ENCODE measurements at places on chromosomes 7 and 10.
A peak's percentile ranks its signal among the peaks of the same experiment; 100 is the strongest.

- DNase-seq: no peak
These were observed 14.2 kb upstream of the SVIL start for GRCh38 chr10:29648983-29649268.

DNA sequence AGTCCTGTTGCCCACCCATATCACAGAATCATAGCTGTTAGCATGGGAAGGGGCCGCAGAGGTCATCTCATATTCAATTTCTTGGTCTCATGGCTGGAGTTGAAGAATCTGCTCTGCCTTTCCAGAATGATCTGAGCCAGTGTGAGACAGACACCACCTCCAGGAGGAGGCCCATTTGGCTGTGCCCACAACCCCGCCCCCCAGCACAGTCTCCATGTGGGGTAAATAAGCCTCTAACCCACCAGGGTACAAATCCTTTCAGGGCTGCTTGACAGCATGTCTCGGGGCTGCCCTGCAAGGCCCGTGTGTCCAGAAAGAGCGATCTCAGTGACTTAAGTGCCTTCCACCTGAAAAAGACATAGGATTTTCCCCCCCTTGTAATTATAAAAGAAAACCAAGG, 137.5 kb downstream of the DLG5 start:
- no peak for DNase-seq

DNA sequence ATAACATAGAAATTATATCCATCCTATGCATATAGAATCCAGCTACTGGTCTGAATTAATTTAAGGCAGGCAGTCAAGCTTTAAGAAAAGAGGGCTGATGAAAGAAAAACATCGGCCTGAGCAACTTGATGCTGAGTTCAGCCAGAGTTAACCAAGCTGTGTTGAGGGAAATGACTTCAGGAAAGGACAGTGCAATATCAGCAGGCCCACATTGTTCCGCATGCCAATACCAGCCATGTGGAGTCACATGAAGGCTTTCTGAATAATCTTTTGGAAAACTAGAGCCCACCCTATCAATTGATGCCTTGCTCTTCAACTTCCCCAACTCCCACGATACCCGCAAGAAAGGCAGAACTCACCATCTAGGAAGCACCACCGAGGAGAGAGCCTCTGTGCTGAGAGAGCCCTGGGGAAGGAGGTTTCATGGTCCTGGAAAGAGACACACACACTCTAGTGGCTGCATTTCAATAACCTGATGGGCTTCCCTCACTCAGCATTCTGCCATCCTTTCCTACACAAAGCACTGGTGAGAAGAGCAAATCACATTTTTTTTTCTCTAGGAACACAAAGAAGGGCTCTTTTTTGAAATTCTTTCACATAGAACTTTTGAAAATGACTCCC, 125.8 kb upstream of the PTN start:
- DNase-seq: no peak

DNA sequence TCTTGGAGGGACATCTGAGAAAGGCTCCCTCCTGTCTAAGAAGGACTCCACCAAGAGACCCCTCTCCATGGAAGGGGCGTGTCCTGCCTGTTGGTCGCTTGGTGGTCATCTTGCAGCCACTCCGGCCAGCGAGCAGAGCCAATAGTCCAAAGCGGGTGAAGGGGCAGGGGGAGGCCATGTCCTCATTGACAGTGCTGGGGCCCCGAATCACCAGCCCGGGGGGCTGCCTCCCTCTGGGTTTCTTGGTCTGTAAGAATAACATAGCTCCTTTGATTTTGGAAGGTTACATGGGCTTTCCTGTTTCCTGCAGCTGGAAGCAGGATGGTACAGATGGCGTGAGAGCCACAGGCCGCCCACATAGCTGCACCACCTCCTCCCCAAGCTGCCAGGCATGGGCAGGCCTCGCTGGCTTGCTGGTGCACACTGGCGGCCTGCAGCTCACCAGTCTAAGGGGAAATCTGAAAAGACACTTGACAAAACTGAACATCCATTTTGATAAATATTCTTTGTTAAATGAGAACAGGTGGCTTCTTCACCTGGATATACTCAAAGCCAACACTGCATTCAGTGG, 105.8 kb downstream of the ARHGAP22 start:
- DNase-seq: no peak

DNA sequence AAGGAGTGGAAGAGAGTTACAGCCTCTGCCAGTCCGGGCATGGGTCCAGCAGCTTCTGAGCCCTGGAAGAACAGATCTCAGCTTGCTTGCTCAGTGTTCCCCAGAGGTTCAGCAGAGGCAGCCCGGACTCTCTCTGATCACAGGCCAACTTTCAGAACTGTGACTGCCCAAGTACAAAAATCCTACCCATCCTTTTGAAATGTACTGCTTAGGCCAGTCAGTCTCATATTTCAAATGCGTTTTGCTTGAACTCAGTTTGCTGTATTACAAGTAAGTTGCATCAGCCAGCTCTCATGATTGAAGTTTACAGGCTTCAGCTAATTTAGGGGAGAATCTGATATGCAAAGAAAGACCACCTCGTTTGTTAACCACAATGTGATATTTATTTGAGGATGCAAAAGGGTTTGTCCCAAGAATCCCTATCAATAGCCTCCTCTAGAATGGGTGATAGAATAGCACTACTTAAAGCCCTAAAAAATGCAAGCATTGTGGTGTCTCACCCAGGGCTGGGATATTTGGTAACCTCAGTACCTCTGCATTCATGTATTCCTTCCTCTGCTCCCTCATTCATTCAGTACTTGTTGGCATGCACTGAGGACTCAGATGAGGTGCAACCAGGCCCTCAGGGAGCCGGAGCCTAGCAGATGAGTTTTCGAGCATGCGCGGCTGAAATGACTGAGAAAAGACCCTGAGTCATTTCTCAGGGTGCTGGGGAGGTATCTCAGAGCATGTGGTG, 7.0 kb downstream of the AIMP2 start:
- no peak for DNase-seq

DNA sequence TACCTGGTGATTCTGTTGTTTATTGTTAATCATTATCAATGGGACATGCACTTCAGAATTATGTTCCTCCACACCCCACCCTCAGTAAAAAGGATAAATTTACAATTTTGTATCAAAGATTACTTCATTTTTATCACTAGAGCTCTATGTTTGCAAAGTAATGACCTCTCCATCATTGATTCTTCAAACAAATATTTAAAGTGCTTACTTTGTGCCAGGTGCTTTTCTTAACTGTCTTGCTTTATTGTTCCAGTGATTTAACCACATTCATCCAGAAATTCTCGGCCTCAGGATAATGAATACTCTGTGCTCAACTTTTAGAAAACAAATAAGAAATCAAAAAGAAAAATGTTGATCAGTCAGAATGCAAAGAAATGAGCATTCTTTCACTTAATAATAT, 144.9 kb upstream of the FOXP2 start:
- peak; percentile 6 for DNase-seq
